ENCODE measurements at places on chromosomes 5 and 9.

- DNase-seq, result no peak
These were observed 34.1 kb upstream of the ARRDC3 start for GRCh38 chr5:91417219-91417618.

DNA sequence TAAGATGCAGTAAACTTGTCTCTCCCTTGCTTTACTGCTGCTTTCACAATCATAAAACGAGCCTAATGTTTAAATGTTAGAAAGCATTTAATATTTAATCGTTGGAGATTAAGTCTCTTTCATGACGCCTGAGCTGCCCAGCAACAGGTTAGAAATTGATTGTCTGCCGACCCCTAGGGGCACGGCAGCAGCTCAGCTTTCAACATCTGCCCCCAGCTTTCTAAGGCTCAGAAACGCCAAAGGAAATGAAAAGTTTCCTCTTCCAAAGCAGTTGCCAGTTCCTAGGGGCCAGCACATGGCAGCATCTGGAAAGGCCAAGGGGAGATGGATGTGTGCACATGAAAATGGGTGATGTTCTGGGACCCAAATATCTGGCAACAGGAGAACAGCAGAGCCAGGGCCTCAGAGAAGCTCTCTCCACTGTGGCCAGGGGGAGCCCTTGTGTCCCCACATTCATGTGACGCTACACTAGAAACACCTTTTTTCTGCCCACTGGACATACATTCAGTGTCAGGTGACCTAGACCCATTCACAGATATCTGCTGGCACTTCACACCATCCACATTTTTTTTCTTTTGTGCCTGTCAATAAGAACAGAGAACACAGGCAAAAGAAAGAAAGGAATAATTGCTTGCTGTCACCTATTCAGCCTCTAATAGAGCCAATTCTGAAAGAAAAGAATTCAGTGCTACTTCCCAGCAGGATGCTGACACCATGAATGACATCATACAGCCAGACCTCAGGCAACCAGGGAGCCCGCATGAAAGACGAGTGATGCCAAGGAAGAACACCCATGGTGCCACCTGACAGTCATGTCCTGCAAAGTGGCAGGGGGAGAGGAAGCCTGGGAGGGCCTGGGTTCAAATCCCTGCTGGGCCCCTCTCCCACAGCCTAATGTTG, 205.0 kb upstream of the TAS2R1 start:
- DNase-seq, result no peak

- DNase-seq, result peak; percentile 33
These were observed 6.7 kb upstream of the CDH6 start for GRCh38 chr5:31186672-31187267.

GRCh38 chr5:93609762-93610161, 26.7 kb downstream of the NR2F1 start:
- DNase-seq, result no peak

GRCh38 chr9:107734256-107735013, 244.9 kb upstream of the KLF4 start:
- DNase-seq, result peak; percentile 48

GRCh38 chr5:55440188-55440646, 94.5 kb downstream of the PLPP1 start:
- DNase-seq, result no peak

GRCh38 chr5:137148655-137149054, 350.5 kb downstream of the SPOCK1 start:
- no peak for DNase-seq

DNA sequence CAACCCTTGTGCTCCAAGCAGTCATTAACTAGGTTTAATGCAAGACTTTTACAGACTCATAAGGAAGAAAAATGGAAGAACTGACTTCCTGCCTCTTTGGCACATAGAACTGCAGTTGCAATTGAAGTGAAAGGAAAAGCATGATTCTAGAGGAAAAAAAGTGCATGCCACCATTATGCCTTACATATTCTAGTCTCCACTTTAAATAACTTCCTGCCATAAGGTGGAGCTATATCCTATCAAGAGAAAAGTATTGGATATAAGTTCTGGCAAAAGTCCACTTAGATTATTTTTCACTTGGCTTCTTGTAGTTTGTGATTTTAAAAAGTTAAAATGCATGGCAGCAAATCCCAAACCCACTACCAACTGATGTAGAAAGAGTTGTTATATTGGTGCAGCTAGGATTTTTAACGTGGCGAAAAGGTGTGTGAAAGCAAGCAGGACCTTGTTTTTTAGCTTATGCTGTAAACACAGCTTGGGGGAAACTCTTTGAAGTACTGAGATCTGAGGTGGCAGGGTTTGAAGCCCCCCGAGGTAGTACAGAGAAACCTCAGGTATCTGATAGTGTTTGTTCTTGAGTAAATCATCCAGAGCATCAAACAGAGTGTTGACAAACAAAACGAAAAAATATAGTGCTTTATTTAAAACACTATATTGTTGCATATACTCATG, 117.9 kb downstream of the ANXA1 start:
- peak; percentile 1 for DNase-seq

GRCh38 chr5:160188141-160189015, 40.9 kb upstream of the FABP6 start:
- peak; percentile 55 for DNase-seq
